ENCODE measurements at places on chromosomes 7 and 10.

DNA sequence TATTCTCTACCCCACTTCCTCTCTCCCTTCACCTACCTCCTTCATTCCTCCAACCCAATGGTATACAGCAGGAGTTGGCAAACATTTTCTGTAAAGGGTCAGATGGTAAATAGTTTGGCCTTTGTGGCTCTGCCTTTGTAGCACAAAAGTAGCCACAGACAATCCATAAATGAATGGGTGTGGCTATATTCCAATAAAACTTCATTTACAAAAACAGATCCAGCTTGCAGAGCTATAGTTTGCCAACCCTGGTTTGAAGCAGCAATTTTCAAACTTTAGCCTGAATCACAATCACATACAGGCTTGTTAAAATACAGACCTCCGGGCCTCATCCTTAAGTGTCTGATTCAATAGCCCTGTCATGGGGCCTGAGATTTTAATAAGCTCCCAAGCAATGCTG lies 110.5 kb downstream of the CPEB3 start:
- no peak for DNase-seq

- no peak for DNase-seq
Measured at GRCh38 chr7:113087071-113087998, 708 bp upstream of the GPR85 start.

GRCh38 chr10:83343676-83344075 lies 795.6 kb upstream of the GHITM start:
- DNase-seq = no peak

- DNase-seq = no peak
Measured at GRCh38 chr7:68929781-68930261, 668.5 kb upstream of the AUTS2 start.

- DNase-seq = no peak
Measured at GRCh38 chr7:137951700-137952425, 50.0 kb downstream of the CREB3L2 start.

DNA sequence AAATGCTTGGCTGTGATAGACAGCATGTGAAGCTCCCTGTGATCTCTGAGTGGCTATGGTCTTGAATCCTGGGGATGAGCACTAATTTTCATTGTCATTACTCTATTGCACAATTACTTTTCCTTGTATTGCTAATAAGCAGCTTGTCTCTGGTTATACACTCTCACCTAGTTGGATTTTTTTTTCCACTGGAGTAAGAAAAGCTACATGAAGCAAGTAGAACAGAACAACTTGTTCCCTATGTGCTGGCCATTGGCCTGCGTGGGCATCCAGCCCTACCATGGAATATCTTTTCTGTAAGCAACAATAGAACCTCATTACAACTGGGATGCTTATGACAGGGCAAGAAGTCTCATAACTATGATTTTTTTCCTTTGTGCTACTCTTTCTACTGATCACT lies 807.4 kb downstream of the TNS3 start:
- DNase-seq = no peak

Measured in germinal center (tissue), 1 donor.